Naive thymus-derived CD8-positive, alpha-beta T cell (primary cell): ENCODE measurements at places on chromosomes 3 and 15. TPM values are rescaled to one million over a fixed set of nuclear protein-coding genes. Genes with fewer than 3 reads are reported as not detected.
A peak's percentile ranks its signal among the peaks of the same experiment; 100 is the strongest.

DNA sequence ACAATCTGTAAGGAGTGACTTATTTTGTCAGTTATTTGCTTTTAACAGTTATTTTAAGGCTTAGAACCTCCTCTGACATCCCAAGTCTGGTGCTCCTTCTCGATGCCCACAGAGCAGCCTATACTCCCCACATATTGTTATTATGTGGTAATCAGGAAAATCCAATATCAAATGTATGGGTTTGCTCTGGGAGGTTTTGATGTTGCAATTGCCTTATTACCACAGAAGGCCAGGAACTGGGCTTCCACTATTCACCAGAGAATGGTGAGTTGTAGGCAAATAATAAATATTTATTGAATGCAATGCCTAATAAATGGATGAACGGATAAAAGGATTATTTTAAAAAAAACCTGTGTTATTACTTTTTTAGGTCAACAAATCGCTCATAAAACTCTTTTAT, 12.2 kb downstream of the NEK10 start:
- H3K4me3 ChIP-seq = no peak overlapping the region
- H3K36me3 ChIP-seq = no peaks in the 10 kb centered on the region
- no peak for DNase-seq
- no peaks in the 10 kb centered on the region for H3K27me3 ChIP-seq

DNA sequence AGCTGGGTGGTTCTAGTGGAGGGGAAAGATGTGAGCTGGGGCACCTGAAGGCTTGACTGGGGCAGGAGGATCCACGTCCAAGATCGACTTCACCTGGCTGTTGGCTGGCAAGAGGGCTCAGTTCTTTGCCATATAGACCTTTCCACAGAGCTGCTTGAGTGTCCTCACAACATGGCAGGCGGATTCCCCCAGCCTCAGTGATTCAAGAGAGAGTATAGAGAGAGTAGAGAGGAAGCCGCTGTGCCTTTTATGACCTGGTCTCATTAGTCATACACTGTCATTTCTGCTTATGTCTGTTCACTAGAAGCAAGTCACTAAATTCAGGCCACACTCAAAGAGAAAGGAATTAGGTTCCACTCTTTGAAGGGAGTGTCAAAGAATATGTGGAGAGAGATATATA, 101.6 kb downstream of the APBA2 start:
- no peak for DNase-seq
- no peaks in the 10 kb centered on the region for H3K27me3 ChIP-seq
- H3K4me3 ChIP-seq = no peak overlapping the region
- peaks cover 33% of the 10 kb centered on the region for H3K4me1 ChIP-seq
- H3K27ac ChIP-seq = peak overlapping the region; percentile 85

DNA sequence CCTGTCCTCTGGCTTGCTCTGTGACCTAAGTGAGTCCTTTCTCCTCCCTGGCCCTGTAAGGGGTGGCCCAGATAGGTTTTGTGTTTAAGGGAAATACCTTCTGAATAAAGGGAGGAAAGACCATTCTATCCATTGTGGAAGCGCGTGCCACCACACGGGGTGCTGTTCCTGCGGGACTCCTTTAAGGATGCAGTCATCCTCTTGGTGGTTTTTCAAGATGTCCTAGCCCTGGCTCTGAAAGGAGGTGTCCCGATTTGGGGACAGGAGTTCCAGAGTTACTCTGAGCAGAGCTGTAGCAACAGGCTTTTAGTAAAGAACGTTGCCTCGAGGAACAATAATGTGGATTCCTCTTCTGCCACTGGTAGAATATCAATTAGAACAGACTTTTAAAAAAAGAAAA, 9.6 kb downstream of the SLC6A6 start:
- H3K4me1 ChIP-seq = peaks cover 13% of the 10 kb centered on the region
- no peaks in the 10 kb centered on the region for H3K27me3 ChIP-seq
- peaks cover 35% of the 10 kb centered on the region for H3K36me3 ChIP-seq
- no peak overlapping the region for H3K4me3 ChIP-seq
- H3K27ac ChIP-seq = peak overlapping the region; percentile 31

DNA sequence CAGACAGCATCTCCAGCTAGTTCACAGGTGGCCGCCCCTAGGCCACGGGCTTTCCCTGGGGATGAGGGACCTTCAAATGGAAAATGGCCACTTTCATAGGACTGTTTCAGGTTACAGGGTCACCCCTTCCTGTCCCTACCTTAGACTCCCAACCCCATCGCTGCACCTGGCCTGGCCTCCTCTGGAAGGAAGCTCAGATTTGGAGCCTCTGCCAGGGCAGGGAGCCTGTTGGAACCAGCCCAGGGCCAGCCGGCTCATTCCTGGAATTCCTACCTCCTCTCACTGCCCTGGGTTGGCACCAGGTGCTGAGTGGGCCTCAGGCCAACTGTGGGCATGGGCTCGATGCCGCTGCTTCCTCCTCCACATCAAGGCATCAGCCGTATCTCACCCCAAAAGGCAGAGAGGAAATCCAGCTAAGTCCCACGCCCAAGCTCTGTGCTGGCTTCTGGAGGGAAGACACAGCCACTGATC, 42.2 kb downstream of the KLHL25 start:
- no peaks in the 10 kb centered on the region for H3K36me3 ChIP-seq
- DNase-seq = no peak
- H3K27ac ChIP-seq = peak overlapping the region; percentile 75
- peak overlapping the region; percentile 48 for H3K4me3 ChIP-seq
- no peaks in the 10 kb centered on the region for H3K27me3 ChIP-seq

- H3K27me3 ChIP-seq = peaks cover 7% of the 10 kb centered on the region
- no peaks in the 10 kb centered on the region for H3K36me3 ChIP-seq
- no peak overlapping the region for H3K4me3 ChIP-seq
These were observed 191.3 kb downstream of the ADAMTSL3 start for GRCh38 chr15:83845230-83845629.

- no peak overlapping the region for H3K4me3 ChIP-seq
- no peaks in the 10 kb centered on the region for H3K36me3 ChIP-seq
- H3K27ac ChIP-seq = no peak overlapping the region
- DNase-seq = no peak
These were observed 3.8 kb upstream of the CAMP start for GRCh38 chr3:48219543-48219942.

GRCh38 chr3:139202226-139202958, 141.4 kb upstream of the MRPS22 start:
- no peak overlapping the region for H3K4me3 ChIP-seq
- DNase-seq = no peak
- peaks cover 4% of the 10 kb centered on the region for H3K27me3 ChIP-seq
- no peaks in the 10 kb centered on the region for H3K36me3 ChIP-seq

GRCh38 chr15:33807665-33808064, 160.6 kb upstream of the CHRM5 start:
- H3K4me3 ChIP-seq = no peak overlapping the region
- no peaks in the 10 kb centered on the region for H3K4me1 ChIP-seq
- no peak overlapping the region for H3K27ac ChIP-seq
- H3K36me3 ChIP-seq = no peaks in the 10 kb centered on the region
- H3K27me3 ChIP-seq = peaks cover 22% of the 10 kb centered on the region

GRCh38 chr3:124834723-124835718, 52.1 kb downstream of the ITGB5 start:
- peaks cover 10% of the 10 kb centered on the region for H3K27me3 ChIP-seq
- DNase-seq = peak; percentile 41
- H3K36me3 ChIP-seq = no peaks in the 10 kb centered on the region
- H3K4me3 ChIP-seq = peak overlapping the region; percentile 82
- H3K27ac ChIP-seq = peak overlapping the region; percentile 89
- H3K4me1 ChIP-seq = peaks cover 11% of the 10 kb centered on the region

- H3K4me3 ChIP-seq = no peak overlapping the region
- no peaks in the 10 kb centered on the region for H3K36me3 ChIP-seq
- H3K27me3 ChIP-seq = no peaks in the 10 kb centered on the region
These were observed 362.0 kb upstream of the IL12A start for GRCh38 chr3:159626598-159626997.

DNA sequence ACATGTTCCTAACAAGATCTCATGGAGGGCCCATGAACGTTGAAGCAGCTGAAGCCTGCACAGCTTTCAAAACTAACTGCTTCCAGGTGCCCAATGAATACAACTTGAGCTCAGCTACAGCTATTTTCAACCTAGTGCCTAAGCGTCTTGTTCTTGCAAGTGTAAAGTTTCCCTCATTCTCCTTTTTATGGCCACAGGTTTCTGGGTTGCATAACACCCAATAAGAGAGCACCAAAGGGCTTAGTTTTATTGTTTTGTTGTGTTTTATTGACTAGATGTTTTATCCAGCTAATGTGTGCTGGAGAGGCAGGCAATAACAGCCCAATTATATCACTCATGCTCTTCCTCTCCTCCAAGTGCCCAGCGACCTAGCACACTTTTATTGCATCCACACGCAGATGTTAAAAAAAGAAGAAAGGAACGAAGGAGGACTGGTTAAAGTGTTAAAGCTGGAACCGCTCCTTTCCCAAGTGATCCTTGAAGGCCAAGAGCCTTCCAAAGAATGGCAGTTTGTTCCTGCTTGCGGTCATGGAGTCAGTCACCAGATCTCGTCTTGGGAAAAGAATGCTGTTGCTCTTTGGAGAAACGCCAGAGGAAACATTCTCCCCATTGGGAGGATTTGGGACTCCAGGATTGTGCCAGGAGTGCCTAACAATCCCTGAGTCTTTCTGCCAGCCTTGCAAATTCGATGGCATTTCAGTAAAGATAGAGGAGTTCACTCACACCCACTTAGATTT, 156.9 kb downstream of the MEX3B start:
- no peak for DNase-seq
- H3K4me3 ChIP-seq = no peak overlapping the region
- no peaks in the 10 kb centered on the region for H3K4me1 ChIP-seq

GRCh38 chr3:189389346-189389745, 217.6 kb downstream of the TPRG1 start:
- H3K4me3 ChIP-seq = no peak overlapping the region
- DNase-seq = no peak
- H3K4me1 ChIP-seq = no peaks in the 10 kb centered on the region
- H3K27me3 ChIP-seq = no peaks in the 10 kb centered on the region
- no peaks in the 10 kb centered on the region for H3K36me3 ChIP-seq
- H3K27ac ChIP-seq = no peak overlapping the region

DNA sequence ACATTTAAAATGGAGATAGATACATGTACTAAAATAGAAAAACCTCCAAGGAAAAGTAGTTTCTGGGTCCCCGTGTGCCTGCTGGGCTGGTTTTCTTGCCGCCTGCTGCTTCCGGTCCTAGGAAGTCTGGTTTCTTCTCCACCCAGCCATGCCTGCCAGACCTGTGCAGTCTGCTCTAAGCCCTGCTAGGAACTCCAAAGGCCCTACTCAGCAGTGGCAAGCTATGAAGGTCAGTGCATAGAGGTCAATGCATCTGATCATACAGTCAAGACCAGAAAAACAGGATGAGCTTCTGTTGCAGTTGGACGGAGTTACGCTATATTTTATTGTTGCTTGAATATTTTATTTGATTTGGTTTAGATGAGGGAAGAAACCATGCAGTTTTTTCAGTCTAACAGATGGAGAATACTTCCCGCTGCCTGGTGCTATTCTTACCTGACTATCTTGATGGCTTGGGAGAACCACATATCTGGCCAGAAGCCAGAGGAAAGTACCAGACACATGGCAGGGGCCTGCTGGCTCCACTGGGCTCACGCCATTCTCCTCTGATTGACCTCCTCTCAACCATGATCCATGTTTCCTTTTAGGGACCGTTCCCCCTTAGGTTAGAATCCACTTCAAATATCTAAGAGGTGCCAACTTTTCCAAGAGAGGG, 226.8 kb upstream of the ST8SIA2 start:
- H3K4me1 ChIP-seq = no peaks in the 10 kb centered on the region
- peaks cover 31% of the 10 kb centered on the region for H3K36me3 ChIP-seq
- H3K27me3 ChIP-seq = no peaks in the 10 kb centered on the region
- no peak overlapping the region for H3K4me3 ChIP-seq
- no peak overlapping the region for H3K27ac ChIP-seq

GRCh38 chr3:40054568-40055222, 245.3 kb downstream of the MYRIP start:
- H3K4me3 ChIP-seq = no peak overlapping the region
- peaks cover 7% of the 10 kb centered on the region for H3K27me3 ChIP-seq
- H3K4me1 ChIP-seq = no peaks in the 10 kb centered on the region

- H3K27ac ChIP-seq = peak overlapping the region; percentile 99
- peaks cover 17% of the 10 kb centered on the region for H3K27me3 ChIP-seq
- peak overlapping the region; percentile 95 for H3K4me3 ChIP-seq
- DNase-seq = no peak
- H3K36me3 ChIP-seq = peaks cover 14% of the 10 kb centered on the region
These were observed 253 bp downstream of the IFT80 start for GRCh38 chr3:160398820-160399124.

GRCh38 chr15:66875588-66876420, 173.8 kb downstream of the SMAD6 start:
- DNase-seq = no peak
- no peak overlapping the region for H3K27ac ChIP-seq
- no peak overlapping the region for H3K4me3 ChIP-seq

DNA sequence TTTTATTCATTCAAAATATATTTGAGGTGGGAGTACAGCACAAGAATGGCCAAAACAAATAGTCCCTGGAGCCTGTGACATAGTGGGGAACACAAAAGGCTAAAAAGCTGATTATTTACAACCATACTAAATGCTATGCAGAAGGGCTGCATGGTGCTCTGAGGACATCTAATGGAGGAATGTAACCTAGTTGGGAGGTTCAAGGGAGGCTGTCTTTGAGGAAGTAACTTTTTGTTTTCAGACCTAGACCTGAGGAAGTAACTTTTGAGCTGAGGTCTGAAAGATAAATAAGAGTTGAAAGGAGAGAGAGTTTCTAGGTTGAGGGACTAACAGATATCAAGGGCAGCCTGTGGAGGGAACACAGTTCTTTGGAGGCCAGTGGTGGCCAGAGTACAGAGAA, 34.8 kb upstream of the RASA2 start:
- no peak overlapping the region for H3K4me3 ChIP-seq
- peaks cover 5% of the 10 kb centered on the region for H3K4me1 ChIP-seq
- peak; percentile 70 for DNase-seq
- H3K27ac ChIP-seq = no peak overlapping the region
- H3K36me3 ChIP-seq = peaks cover 6% of the 10 kb centered on the region

DNA sequence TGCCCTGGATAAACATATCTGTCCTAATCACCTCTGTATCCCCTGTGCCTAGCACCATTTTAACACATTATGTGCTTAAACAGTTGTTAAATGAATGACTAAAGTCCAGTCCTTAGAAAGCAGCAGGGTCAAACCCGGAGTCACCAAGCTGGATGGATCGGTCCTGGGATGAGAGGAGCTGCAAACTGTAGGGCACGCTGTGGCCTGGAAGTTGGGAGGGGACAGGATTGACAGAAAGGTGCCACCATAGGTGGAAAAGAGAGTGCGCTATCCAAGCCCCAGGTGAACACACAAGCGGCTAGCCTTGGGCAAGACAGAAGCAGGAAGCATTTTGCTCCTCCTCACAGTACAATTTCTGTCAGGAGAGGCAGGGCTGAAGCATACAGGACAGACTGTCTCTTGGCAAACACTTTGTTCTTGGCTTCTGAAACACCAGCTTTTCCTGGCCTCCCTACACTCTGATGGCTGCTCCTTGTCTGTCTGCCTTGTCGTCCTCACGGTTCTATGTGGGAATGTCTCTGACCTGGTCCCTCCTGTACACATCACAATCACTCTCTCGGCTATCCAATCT, 48.4 kb upstream of the KY start:
- no peak overlapping the region for H3K4me3 ChIP-seq
- DNase-seq = no peak
- H3K4me1 ChIP-seq = no peaks in the 10 kb centered on the region
- H3K36me3 ChIP-seq = no peaks in the 10 kb centered on the region
- H3K27ac ChIP-seq = no peak overlapping the region

EEF1AKMT4 gene
- polyA plus RNA-seq = 4.0 TPM

GRK7 gene
- not detected for polyA plus RNA-seq

ALDH1A3 gene
- polyA plus RNA-seq = not detected

TTLL13 gene
- polyA plus RNA-seq = not detected

LMAN1L gene
- polyA plus RNA-seq = not detected

LSAMP gene
- polyA plus RNA-seq = not detected

CFAP91 gene
- not detected for polyA plus RNA-seq
